Fibroblast of lung (primary cell): ENCODE measurements at places on chromosomes 5 and 9.

- DNase-seq: peak; percentile 77
Observed at GRCh38 chr9:87342743-87343142, 154.9 kb upstream of the DAPK1 start.

GRCh38 chr9:81689343-81690175, at the start of gene TLE1:
Gene TLE1 (minus strand): TSS chr9:81689547. CDS start chr9:81688240, 1,307 bp downstream.
- DNase-seq: peak; percentile 99

DNA sequence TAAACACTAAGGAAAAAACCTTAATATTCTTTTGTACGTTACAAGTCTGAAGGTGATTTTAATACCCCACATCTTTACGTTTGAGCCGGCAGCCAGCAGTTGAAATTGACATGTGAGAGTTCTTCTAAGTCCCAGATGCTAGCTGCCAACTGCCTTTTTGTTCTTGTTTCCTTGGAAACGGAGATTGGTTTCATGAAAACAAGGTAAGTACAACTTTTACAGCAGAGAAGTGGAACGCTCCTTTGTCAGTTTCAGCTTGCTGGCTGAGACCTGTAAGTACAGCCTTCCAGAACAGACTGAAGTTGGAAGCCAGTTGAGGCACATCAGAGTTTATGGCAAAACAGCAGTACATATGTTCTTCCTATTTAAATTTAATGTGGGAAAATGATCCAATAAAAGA, 1018.4 kb upstream of the ARRDC3 start:
- DNase-seq: peak; percentile 76

DNA sequence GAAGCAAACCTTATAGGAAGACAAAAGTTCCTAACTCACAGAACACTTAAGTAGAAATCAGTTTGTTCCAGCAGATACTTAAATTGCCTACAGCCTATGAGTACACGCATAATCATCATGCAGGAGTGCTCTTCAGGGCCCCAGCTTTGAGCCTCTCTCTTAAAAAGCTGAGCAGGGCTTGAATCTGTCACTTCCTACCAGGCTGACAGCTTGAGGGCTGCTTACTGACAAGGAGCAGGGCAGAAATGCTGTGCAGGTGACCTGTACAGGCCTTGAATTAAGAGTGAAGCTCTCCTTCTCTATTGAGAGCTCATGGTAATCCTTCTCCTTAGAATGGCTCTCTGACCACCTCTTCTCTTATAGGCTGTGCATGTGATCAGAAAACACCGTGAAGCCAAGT, 66.5 kb upstream of the MAST4 start:
- no peak for DNase-seq

DNA sequence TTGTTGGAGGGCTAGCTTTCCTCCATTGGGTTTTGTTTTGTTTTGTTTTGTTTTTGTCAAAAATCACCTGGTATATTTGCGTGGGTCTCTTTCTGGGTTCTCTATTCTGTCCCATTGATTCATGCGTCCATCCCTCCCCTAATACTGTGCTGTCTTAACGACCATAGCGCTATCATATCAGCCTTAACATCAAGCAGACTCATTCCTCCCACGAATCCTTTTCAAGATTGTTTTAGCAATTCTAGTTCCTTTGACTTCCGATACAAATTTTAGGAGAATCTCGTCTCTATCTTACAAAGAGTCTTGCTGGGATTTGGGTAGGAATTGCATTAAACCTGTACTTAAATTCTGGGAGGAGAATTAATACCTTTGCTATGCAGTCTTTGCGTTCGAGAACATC, 31.1 kb upstream of the RNF130 start:
- DNase-seq: no peak

DNA sequence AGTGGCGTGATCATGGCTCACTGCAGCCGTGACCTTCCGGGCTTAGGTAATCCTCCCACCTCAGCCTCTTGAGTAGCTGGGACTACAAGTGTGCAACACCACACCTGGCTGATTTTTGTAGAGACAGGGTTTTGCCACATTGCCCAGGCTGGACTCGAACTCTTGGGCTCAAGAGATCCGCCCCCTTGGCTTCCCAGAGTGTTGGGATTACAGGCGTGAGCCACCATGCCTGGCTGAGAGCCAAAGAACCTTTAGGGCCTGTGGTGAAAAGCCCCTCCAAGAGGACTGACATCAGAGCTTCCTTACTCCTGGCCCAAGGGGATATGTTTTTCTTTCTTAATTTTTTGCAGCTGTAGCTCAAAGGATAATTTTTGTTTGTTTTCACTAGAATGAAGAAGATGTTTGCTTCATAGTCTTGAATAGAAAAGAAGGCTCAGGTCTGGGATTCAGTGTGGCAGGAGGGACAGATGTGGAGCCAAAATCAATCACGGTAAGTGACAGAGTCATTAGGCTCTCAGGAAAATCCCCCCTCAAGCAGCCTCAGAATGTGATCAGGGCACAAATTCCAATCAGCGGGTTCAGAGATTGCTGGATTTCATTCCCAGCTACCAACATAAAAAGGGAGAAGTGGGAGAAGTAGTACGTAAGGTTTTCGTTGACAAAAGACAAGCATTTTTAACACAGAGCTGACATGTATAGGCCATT, 77.1 kb downstream of the GOLPH3 start:
- DNase-seq: no peak
